ENCODE measurements at places on chromosomes 5 and 9. TPM values are rescaled to one million over a fixed set of nuclear protein-coding genes. Genes with fewer than 3 reads are reported as not detected.

GRCh38 chr5:120139039-120139438 is 325.1 kb upstream of the PRR16 start:
- no peaks in the 10 kb centered on the region for H3K4me1 ChIP-seq
- no peak for DNase-seq
- H3K27me3 ChIP-seq = no peaks in the 10 kb centered on the region
- H3K36me3 ChIP-seq = peaks cover 3% of the 10 kb centered on the region
- no peak overlapping the region for H3K27ac ChIP-seq
- no peak overlapping the region for H3K4me3 ChIP-seq

DNA sequence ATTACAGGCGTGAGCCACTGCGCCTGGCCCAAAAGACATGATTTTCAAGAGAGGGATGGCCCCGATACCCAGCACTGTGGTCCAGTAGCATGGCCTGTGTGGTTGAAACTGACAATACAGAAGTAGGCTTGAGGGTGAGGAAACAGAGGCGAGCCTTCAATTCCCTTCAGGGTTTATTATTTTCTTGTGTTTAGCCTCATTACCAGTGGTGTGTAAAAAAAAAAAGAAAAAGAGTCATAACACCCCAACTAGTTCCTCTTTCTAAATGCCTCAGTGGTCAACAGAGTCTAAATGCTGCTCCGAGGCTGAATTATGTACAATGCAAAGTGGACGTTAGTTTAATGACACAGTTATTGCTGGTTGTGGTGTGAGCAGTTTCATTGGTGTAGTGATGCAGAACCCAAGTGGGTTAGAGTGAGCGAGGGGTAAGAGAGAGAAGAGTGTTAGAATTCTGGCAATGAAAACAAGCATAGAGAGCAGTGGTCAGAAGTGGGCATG is 58.8 kb downstream of the SNX30 start:
- peaks cover 7% of the 10 kb centered on the region for H3K4me1 ChIP-seq
- peaks cover 7% of the 10 kb centered on the region for H3K36me3 ChIP-seq
- no peak overlapping the region for H3K4me3 ChIP-seq

DNA sequence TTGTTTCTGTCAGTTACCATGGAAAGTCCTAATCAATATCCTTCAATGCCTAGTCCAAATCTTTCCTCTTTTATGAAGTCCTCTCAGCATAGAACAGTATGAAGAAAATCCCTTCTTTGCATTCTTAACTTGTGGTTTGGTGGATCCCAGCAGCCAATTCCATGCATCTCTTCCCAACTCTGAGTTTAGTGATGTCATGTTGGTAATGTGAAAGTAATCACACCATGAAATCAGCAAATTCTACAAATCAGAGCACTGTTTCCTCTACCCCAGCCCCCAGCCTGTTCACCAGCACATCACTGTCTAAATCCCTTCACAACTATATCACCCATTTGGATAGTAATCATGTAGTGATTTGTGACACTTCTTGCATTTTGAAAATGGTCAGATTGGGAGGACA is 4.7 kb upstream of the C1QTNF2 start:
- H3K27ac ChIP-seq = no peak overlapping the region
- no peak for DNase-seq
- peaks cover 13% of the 10 kb centered on the region for H3K4me1 ChIP-seq
- H3K4me3 ChIP-seq = no peak overlapping the region
- no peaks in the 10 kb centered on the region for H3K36me3 ChIP-seq

IFNA13 gene
- not detected for total RNA-seq
